ENCODE measurements at places on chromosomes 16 and 17.

DNA sequence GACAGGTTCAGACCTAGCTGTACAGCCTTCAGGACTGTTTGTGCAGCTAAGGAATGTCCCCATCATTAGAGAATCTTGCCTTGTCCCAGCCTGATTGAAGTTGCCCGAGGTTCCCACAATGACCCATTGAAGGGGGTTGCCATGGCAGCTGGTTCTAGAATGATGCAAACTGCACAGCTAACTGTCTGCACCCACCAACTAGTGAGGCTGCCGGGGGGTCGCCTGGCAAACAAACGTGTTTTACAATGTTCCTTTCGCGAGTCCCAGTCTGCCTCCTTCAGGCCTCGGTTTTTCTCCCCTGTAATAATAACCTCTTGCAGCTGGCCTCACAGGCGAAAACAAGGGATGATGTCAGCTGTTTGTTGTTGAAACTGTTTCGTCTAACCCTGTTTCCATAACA lies 5.5 kb downstream of the C16orf96 start:
- DNase-seq = no peak

DNA sequence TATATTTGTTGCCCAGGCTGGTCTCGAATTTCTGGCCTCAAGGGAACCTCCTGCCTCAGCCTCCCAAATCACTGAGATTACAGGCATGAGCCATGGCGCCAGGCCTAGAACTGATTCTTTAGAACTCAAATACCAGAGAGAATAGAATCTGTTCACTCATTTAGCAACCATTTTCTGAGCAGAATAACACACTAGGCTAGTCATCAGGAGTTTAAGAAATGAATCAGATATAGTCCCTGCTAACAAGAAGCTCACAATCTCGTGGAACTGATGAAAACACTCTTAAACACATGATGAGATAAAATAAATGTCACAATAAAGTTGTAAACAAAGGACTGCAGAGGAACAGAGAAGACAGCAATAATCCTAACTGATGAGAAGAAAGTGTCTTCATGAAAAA lies 55.8 kb upstream of the ADCY9 start:
- DNase-seq = peak; percentile 8

DNA sequence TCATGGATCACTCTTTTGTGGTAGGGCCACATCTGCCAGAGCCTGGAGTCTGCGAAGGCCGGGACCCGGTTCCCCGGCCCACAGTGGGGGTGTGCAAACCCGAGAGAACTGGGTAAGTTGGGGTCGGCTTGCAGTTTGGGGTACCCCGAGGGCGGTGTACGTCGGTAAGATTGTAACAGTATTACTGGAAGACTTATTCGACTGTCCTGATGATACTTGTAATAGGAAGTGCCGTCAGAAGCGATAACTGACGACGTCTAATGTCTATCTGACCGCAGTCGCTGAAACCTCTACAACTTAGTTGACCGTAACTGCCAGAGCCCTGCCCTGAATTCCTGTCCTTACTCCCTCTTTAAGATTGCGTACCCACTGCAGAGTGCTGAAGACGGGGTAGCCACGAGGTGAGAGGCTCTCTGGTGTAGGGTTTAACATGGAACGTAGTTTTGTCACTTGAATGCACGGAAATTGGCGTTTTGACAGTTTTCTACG lies 24.0 kb downstream of the TRPV2 start:
- DNase-seq = no peak

- DNase-seq = peak; percentile 95
Measured at GRCh38 chr17:44708401-44709263, at the start of gene DBF4B. Gene DBF4B, plus strand, starts transcription at chr17:44708665. Its CDS starts 156 bp downstream, at chr17:44708821.

DNA sequence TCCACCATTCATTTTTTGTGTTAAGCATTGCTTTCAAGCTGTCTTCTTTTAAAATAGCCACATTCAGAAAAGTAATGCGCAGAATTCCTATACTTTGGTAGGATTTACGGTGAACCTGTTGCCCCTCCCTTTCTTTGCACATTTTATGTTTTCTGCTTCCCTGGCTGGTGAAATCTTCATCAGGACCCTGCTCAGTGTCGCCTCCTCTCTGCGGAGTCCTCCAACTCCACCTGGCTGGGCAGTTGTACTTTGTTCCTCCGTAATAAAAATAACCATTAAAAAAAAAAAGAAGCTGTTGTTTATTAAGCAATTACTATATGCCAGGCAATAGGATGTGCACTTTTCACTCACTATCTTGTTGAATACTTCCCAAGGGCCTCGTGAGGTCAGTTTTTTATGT lies 2.9 kb downstream of the UMOD start:
- DNase-seq = no peak

DNA sequence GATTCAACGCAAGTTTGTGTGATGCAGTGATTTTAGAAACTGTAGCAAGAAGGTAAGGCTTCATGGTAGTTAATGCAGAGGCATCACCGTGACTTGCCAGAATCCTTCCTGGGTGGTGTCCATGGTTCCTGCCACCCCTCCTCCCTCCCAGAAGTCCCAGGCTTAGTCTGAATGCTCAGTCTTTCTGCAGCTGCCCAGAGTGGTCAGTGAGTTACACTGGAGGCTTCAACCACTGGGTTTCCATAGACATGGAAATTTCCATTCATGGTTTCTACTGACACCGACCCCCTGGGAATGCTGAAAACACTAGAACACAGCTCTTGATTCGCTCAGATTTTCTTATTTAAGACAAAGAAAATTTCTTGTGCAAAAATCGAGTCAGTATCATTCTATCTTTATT lies 159.4 kb upstream of the HSBP1 start:
- no peak for DNase-seq

DNA sequence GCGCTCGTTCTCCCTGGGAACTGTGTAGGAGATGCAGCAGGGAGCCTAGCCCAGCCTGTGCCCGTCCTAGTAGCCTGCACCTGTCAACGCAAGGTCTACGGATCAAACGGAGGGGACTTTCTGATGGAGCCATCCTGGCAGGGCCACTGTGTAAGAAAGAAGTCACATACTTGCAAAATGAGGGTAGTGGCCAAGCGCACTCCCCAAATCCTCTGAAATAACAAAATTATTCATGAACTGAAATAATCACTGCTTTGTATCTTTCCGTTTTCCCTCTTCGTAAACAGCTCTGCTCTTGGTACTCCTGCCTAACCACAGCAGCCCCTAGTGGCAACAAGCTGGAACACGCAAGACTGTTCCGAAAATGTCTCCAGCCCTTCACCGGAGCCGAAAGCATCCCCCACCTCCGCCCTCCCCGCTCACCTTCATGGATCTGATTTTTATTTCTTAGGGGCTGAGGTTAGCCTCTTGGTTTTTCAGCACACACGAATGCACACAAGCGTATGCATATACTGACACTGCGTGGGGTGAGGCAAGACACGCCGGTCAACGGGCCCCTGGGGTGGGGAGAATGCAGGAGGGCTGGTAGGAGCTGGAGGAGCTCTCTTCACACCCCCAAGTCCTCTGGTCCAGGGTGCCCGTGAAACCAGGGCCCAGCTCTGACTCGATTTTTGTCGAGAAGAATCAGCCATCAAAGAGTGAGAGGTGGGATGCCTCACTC lies 100.8 kb downstream of the ABCC12 start:
- DNase-seq = peak; percentile 40

- DNase-seq = no peak
Measured at GRCh38 chr17:901964-902363, 77.6 kb downstream of the NXN start.

DNA sequence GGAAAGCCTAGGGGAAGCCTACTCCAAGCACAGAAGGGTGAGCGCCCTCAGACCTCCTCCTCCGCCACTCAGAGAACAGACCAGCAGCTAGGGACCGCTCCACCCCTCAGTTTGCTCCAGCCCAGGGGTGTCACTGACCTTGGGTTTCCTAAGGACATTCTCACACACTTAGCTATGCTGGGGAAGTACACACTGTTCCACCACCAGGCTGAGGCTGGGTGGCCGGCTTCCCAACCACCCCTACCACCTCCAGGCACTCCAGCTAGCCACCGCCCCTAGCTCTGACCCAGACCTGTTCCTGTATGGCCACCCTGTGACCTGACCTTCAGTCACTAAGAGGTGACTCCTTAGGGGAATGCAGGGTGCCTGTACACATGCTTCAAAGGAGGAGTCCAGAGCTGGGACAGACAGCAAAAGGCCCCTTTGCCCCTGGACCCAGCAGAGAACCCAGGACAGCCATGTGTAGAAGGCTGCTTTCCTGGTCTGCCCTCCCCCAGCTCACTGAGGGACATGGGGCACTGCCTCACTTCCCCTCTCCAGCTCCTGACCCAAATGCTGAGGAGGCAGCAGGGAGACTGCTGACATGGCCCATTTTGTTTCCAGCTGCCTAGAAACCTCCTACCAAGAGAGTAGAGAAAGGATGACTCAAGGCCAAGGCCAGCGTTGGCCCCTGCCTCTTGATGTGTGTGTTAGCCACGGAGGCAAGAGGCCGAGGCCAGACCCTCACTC lies 6.7 kb downstream of the HSPB9 start:
- no peak for DNase-seq

GRCh38 chr16:70614208-70614951 lies 32.0 kb upstream of the IL34 start:
- no peak for DNase-seq

- DNase-seq = no peak
Measured at GRCh38 chr16:86022381-86022960, 123.5 kb downstream of the IRF8 start.

- DNase-seq = no peak
Measured at GRCh38 chr17:32568705-32569104, 81.9 kb downstream of the CDK5R1 start.

DNA sequence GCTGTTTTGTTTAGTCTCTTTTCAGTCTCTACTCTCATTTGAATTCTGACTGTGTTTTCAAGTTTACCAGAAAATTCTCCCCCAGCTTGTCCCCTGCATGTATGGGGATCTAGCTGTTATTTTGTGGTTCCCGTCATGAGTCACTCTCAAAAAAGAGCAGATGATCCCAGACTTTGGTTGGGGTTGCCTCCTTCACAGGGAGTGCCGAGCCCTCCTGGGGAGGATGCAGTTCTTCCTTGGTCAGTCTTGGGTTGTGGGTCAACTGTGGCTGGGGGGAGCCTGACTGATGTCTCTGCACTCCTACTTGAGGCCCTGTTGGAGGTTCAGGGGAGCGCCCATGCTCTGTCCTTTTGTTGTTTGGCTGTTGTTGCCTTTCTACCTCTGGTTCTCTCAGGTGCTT lies 37.7 kb downstream of the EPN2 start:
- peak; percentile 68 for DNase-seq

GRCh38 chr17:61462719-61463315 lies 10.6 kb downstream of the TBX4 start:
- no peak for DNase-seq
